ENCODE measurements at places on chromosomes 11 and 22.

DNA sequence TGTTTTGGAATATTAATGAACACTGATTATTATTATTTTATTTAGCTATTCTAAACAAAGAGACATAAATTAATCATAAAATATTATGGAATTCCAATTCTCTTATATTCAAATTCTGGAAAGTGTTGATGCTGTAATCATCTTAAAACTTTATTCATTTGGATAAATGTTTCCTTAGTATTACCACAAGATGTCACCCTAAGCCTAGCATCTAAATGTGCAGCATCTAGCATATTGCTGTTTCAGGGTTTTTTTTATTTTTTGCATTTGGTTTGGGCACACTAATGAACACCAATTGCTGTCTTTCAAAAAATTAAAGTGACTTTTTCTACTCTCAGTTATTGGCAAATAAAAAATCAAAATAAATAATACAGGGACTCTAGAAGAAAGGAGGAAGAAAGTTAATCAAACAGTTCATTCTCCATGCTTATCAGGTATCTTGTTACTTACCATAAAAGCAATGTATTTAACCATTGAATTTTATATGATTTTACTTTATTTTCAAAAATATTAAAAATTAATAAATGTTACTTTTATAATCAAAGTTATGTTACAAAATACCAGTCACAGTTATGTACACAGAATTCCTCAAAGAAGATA lies 31.8 kb downstream of the DLG2 start:
- peak; percentile 60 for DNase-seq

GRCh38 chr22:50326956-50327710 lies at the start of gene DENND6B:
DENND6B (minus strand) TSS chr22:50327012; CDS start chr22:50326988, 24 bp downstream.
- DNase-seq = peak; percentile 86

- no peak for DNase-seq
Measured at GRCh38 chr11:19160847-19161246, 40.9 kb downstream of the CSRP3 start.

- no peak for DNase-seq
Measured at GRCh38 chr22:39349506-39349966, 255 bp upstream of the SYNGR1 start.

- DNase-seq = no peak
Measured at GRCh38 chr11:107593951-107594350, 3.0 kb downstream of the ELMOD1 start.

GRCh38 chr11:14861680-14862079 lies 30.4 kb downstream of the CYP2R1 start:
- DNase-seq = no peak

DNA sequence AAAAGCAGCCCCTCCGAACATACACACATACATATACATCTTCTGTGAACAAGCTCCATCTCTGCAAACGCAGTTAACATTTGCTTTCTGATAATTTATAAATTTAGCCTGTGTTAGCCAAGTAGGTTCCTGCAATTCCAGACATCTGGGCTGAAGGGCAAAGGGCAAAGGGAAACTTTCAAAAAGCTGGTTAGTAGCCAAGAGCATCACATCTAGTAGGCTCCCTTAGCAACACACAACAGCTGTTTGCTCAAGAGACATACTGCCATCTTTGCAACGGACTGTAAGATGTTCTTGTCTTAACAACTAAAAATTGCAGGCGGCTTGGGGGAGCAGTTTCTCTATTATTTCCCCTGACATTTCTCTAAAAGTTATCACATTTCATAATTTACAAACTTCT lies 134.9 kb downstream of the RBFOX2 start:
- no peak for DNase-seq

- DNase-seq = no peak
Measured at GRCh38 chr11:5282628-5283027, 12.9 kb upstream of the HBE1 start.

DNA sequence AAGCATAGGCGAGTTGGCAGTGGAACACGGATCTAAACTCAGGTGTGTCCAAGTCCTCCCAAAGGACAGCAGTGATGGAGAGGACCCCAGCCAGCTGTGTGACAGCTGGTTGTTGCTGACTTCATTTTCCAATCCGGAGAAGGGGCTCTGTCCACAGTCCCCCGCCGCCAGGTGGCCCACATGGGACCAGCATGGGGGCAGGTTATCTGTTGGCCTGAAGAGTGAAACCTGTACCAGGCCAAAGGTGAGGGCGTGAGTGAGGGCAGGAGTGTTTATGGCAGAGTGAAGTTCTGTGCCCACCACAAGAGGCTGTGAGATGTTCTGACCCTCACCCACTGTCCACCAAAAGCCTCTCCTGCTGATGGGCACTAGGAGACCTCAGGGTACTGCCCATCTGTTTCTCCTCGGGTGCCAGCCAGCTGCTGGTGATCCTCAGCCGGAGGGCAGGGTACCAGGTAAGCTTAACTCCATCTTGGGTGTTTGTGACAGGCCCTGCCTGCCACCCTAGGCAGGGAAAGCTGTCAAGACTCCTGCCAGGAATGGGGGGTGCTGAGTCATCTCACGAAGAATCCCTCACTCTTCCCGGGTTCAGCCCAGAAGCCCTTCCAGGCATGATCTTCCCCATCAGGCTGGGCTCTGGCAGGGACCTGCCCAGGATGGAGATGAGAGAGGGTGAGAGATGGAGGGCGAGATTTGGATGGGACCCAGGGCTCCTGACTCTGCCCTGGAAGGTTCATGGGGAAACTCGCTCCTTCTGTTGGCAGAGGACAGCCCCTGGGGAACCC lies 15.5 kb upstream of the TAB1 start:
- no peak for DNase-seq

DNA sequence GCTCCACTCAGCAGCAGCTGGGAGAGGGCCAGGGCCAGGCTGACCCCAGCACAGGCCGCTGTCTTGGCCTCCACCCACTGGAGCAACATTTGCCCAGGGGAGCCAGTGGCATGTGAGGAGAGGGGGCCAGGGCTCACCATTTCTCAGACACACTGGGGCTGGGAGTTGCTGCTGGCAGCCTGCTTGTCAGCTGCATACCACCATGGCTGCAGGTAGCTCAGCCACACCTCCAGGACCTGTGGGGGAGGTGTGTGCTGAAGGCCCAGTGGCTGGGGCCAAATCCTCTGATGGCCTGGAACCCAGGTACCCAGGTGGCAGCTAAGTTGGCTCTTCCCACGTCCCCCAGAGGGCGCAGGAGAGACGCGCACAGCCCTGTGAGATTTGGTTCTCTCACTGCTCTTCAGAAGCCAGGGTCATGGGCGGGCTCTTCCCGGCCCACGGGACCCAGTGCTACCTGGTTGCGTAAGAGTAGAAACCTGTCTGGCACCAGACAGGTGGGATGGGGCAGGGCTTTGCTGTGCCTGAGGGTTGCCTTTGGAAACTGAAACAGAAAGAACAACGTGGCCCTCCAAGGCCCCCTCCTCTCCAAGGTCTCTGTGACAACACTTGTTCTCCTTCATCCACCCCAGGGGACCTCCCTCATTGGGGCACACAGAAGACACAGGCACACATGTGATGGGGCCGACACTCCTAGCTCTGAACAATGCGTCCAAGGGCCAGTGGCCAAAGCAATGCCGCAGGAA lies 98.8 kb downstream of the MED15 start:
- DNase-seq = peak; percentile 75

GRCh38 chr22:21641417-21641788 lies 699 bp upstream of the SDF2L1 start:
- peak; percentile 65 for DNase-seq

DNA sequence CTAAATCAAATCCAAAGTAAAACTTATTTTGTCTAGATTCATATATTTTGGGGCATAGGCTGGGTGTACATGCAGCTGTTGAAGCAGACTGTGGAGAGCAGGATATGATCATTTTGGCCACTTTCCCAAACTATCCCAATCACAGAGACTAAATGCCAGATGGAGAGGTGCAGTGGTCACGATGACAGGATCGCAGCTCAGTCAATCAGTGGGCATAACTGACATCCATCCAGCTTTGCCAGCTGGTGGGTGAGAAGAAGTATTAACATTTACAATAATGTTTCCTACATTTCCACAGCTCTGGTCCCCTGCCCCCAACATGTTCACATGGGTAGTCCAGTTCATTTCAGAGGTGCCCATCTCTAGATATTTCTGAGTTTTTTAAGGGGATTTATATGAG lies 255.5 kb upstream of the SESN3 start:
- DNase-seq = no peak

DNA sequence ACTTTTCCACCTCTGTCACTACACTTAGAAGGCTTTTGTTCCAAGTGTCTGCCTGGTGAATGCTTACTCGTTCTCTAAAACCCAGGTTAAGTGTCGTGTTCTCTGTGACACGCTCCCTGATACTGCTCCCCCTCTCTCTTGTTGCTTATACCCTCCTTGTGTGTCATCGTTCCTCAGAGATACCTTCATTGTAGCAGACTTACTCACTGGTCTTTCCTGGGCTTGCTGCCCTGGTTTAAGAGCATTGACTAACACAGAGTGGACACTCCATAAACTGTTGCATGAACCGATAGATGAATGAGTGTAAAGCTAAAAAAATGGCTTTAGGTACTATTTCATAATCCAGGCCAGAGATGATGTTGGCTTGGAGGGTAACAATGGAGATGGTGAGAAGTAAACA lies 171.3 kb downstream of the GRIK4 start:
- DNase-seq = peak; percentile 68

DNA sequence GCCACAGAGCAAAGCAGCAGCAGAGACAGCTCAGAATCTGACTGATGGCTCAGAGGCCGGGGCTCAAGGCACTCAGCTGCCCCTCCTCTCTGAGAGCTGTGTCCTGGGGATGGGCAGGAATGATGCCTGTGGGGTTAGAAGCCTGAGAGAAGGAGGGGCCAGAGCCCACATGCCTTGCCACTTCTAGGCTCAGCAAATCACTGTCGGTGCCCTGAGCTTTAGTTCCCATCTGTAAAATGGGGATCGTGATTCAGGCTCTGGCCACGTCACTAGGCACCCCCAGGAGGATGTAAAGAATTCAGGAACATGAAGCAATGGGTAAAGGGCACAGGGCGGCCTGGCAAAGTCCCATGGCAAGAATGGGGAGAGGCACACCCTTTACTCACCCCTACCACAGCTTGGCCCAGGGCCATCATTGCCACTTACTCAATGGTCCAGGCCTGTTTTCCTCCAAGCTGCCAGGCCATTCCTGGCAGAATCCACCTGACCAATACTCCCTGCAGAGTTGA lies 3.4 kb upstream of the CDC42EP2 start:
- peak; percentile 57 for DNase-seq

DNA sequence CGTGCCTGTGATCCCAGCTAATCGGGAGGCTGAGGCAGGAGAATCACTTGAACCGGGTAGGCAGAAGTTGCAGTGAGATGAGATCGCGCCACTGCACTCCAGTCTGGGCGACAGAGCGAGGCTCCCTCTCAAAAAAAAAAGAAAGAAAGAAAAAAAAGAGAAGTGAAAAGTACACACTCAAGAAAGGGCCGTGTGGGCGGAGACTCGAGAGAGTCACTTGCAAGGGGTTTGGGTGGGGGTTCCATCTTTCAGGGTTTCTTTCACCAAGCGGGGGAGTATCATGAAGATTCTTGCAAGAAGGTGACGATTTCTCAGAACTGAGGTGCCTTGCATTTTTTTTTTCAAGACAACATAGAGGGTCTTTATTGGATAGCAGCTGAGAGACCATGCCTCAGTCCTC lies 4.0 kb upstream of the IFITM5 start:
- no peak for DNase-seq

DNA sequence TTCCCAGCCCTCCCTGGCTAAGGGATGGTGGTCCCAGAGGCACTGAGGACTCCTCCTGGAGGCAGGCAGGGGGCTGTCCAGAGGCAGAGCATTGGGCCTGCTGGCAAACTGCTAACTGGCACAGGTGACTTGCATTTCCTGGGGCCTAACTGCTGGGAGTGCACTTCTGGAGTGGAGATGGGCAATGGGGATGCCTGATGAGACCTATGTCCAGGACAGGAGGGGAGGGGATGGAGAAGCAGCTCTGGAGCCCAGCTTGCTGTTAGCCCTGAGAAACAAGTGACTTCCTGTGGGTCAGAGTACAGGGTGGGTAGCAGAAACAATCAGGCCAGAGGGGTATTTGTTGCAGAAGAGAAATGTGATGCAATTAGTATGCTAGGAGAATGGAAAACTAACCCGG lies 253.2 kb downstream of the ST3GAL4 start:
- DNase-seq = no peak

- no peak for DNase-seq
Measured at GRCh38 chr22:41823797-41824196, 9.1 kb upstream of the SREBF2 start.

DNA sequence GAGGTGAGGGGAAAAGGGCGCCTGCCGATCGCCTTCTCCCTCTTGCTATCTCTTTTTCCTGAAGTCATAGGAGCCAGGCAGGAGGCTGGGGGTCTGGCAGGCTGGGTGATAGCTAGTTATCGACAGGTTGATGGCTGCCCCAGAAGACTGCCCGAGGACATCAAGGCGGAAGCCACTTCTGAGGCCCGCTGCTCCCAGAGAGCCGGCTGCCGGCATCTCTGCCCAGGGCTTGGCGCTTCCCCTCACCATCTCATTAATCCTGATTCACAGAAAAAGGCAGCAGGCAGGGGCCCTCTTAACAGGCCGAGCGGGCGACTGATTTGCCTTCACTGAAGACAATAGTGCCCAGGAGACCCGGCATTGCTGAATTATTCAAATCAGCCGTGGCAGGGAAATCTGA lies 124.2 kb downstream of the MIAT start:
- no peak for DNase-seq

GRCh38 chr11:95588821-95589220 lies 200.8 kb downstream of the FAM76B start:
- DNase-seq = no peak

GRCh38 chr11:122337241-122337640 lies 221.2 kb upstream of the BLID start:
- no peak for DNase-seq

DNA sequence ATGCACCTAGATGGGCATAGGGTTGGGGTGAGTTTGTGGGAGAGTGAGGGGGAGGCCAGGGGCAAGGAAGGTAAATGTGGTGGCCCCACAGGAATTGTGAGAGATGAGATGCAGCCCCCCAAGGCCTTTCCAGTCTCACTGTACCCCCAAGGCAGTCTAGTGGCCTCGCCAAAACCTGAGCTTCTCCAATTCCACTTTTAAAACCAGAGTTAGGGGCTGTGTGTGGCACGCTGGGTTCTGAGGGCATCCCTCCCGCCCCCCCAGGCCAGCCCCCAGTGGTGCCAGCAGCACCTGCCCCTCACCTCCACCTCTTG lies 40.4 kb downstream of the KCNC1 start:
- DNase-seq = no peak

DNA sequence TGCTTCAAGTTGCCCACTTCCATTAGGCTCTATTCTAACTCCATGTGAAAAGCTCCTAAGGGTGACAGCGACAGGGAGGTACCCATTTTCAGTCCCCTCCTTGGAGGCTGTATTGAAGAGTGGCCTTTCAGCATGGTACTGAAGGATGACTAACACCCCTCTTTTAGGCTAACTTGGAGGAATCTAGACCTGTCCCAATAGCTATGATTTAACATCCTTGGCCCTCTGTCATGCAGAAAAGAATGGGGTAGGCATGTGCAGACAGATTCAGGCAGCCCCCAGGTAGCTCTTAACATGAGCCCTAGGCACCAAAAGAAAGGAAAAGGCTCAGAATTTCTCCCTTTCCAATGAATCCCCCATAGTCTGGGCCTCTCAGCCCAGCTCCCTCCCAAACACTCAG lies 89.3 kb upstream of the AMOTL1 start:
- no peak for DNase-seq

- DNase-seq = peak; percentile 55
Measured at GRCh38 chr11:102794382-102794781, 3.6 kb downstream of the MMP1 start.

Data from kidney tubule cell (primary cell).